ENCODE measurements at places on chromosomes 7 and 10. TPM values are rescaled to one million over a fixed set of nuclear protein-coding genes. Genes with fewer than 3 reads are reported as not detected.

DNA sequence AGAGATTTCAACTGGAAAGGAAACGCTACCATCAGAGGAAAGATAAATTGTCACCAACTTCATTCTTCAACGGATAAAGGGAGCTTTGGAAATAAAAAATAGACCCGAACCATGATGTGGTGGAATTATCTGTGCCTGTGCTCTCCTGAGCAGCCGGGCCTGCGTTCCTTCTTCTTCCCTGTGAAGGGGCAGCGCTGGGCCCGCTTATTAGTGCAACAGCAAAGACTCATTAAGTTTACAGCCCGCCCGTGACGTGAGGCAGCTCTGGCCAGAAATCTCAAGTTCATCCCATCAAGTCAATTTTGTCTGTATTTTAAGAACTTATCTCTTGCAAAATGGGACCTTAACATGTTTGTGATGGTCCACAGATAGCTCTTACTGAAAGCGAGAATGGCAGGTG lies 193.7 kb downstream of the ADARB2 start:
- no peaks in the 10 kb centered on the region for H3K4me1 ChIP-seq
- no peaks in the 10 kb centered on the region for H3K36me3 ChIP-seq
- no peak overlapping the region for H3K4me3 ChIP-seq

GRCh38 chr7:38973760-38974159 lies 3.9 kb upstream of the POU6F2 start:
- no peaks in the 10 kb centered on the region for H3K4me1 ChIP-seq
- peaks cover 11% of the 10 kb centered on the region for H3K27me3 ChIP-seq
- no peak for DNase-seq
- H3K27ac ChIP-seq = no peak overlapping the region

DNA sequence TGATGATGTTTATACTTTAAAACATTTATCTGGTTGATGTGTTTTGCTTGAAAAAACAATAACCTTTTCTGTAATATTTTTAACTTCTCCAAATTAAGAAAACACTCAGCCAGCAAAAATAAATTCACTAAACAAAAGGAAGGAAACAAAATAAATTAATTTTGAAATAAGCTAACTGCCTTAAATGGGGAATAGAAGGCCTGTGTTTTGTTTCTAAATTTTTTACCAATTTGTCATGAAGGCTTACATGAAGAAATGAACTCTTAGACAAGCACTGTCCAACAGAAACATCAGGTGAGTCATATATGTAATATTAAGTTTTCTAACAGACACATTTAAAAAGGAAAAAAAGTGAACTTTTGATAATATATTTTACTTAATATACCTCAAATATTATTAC lies 68.5 kb downstream of the LRRN3 start:
- no peak for DNase-seq
- H3K4me3 ChIP-seq = no peak overlapping the region
- H3K4me1 ChIP-seq = no peaks in the 10 kb centered on the region
- no peaks in the 10 kb centered on the region for H3K27me3 ChIP-seq

GRCh38 chr7:121505021-121505420 lies 108.9 kb upstream of the FAM3C start:
- no peak for DNase-seq
- no peaks in the 10 kb centered on the region for H3K27me3 ChIP-seq

GRCh38 chr7:45215601-45216062 lies 58.0 kb downstream of the RAMP3 start:
- DNase-seq = no peak
- H3K4me1 ChIP-seq = no peaks in the 10 kb centered on the region
- no peak overlapping the region for H3K27ac ChIP-seq
- H3K36me3 ChIP-seq = no peaks in the 10 kb centered on the region

The NRCAM gene
- 25.5 TPM for total RNA-seq

Data from tibial nerve (tissue), 4 donors.